ENCODE measurements at places on chromosomes 6 and 20.

DNA sequence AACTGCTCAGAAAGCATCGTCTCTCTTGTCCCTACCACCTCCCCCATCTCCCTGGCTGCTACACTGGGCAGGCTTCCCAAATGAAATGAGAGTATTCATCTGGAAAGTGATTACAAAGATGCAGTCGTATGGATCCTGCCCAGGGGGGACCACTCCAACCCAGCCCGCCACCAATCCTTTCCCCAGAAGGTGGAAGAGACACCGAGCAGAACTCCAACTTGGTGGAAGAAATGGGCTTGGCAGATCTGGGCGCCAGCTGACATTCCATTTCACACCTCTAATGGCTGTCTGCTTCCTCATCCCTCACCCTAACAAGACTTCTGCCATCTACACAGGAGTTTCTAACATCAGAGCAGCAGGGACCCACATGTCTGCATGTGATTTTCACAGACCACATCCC, 12.7 kb downstream of the PKHD1 start:
- no peak for DNase-seq

- no peak for DNase-seq
Measured at GRCh38 chr6:36198986-36199385, 2.4 kb downstream of the BRPF3 start.

GRCh38 chr6:227074-227782, 65.1 kb upstream of the DUSP22 start:
- no peak for DNase-seq

DNA sequence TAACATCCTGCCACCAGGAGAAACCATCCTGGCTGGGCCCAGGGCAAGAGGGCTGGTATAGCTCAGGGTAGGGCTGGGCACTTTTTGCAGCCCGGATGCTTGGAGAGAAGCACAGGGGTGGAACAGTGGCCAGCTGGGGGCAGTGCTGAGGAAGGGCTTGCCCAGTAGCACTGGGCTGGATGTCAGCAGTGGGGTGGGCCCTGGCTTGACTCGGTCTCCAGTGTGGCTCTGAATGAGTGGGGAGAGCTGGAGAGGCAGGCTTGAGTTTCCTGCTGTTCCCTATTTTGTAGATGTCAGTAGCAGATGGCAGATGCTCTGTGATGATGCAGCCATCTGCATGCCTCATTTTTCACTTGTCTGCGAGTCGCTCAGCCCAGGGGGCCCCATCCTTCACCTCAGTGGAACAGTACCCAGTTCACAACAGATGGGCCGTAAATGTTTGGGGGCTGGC, 56.3 kb upstream of the TULP1 start:
- no peak for DNase-seq

DNA sequence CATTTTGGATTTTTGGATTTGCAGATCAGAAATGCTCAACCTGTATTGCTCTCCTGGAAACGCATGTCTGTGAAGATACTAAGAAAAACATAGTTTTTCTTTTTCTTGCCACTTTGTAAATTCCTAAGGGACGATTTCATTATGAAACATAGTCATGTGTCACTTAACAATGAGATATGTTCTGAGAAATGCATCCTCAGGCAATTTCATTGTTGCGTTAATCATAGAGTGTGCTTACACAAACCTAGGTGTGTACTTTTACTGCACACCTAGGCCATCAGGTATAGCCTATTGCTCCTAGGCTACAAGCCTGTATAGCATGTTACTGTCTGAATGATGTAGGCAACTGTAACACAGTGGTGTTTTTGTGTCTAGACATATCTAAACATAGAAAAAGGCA, 13.4 kb upstream of the THEMIS start:
- DNase-seq: no peak

GRCh38 chr20:24698189-24698588, 228.8 kb downstream of the SYNDIG1 start:
- no peak for DNase-seq

GRCh38 chr6:38775870-38776269, 60.8 kb downstream of the DNAH8 start:
- no peak for DNase-seq

Measured in stimulated activated CD8-positive, alpha-beta memory T cell treated with anti-CD3 and anti-CD28 coated beads, Interleukin-2, amount 100 ng/mL, for 1 hour (primary cell).